Thoracic aorta endothelial cell (primary cell): ENCODE measurements at places on chromosomes 6 and 20. TPM values are rescaled to one million over a fixed set of nuclear protein-coding genes. Genes with fewer than 3 reads are reported as not detected.

The USP49 gene
- total RNA-seq: 2.9 and 3.6 TPM in 2 replicates

The NOTCH4 gene
- total RNA-seq: 32.6 and 103 TPM in 2 replicates

The GTF2H4 gene
- 12.8 and 21.8 TPM in 2 replicates for total RNA-seq

The PPP1R14C gene
- not detected in 2 replicates for total RNA-seq

The VGLL2 gene
- not detected in 2 replicates for total RNA-seq

The PHACTR1 gene
- 18.9 and 27.7 TPM in 2 replicates for total RNA-seq

The SMLR1 gene
- total RNA-seq: not detected in 2 replicates
